ENCODE measurements at places on chromosomes 1 and 21. TPM values are rescaled to one million over a fixed set of nuclear protein-coding genes. Genes with fewer than 3 reads are reported as not detected.

Gene PYHIN1
- total RNA-seq, result not detected

Gene MATN1
- not detected for total RNA-seq

- no peak for DNase-seq
Measured at GRCh38 chr1:156625436-156626078, 6.3 kb downstream of the HAPLN2 start.

Gene KCNJ10
- not detected for total RNA-seq

- DNase-seq, result no peak
Measured at GRCh38 chr1:147567594-147568381, 26.5 kb downstream of the BCL9 start.

DNA sequence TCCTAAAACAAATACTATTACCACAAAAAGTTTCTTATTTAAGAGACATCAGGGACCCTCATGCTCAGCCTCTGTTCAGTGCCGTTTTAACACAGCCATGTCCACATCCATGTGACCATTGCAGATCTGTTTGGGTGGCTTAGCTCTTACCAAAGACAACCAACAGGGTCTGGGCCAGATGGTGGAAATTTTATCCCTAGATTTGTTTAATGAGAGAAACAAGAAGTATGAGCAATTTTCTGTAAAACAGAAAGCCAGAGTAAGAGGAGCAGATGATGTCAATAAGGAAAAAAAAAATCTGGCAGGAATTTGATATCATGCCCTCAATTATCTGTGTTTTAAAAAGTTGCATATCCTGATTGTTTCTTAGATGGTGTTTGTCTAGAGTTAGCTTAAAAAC is 299.9 kb downstream of the TM2D1 start:
- DNase-seq, result no peak

Gene AZIN2
- total RNA-seq, result 2.1 TPM

DNA sequence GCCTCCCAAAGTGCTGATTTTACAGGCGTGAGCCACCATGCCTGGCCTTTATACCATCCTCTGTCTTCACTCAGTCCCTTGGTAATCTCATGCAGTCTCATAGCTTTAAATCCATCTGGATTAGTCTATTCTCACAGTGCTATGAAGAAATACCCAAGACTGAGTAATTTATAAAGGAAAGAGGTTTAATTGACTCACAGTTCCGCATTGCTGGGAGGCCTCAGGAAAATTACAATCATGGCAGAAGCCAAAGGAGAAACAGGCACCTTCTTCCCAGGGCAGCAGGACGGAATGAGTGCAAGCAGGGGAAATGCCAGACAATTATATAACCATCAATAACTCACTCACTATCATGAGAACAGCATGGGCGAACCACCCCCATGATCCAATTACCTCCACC is 49.1 kb upstream of the CPLANE2 start:
- no peak for DNase-seq

All from suprapubic skin (tissue), 4 donors.